ENCODE measurements at places on chromosomes 7 and 10.

GRCh38 chr7:139750459-139751095 is 27.2 kb downstream of the HIPK2 start:
- DNase-seq: no peak

GRCh38 chr7:112898432-112899290 is 108.5 kb upstream of the TMEM168 start:
- DNase-seq: peak; percentile 46

GRCh38 chr7:20352573-20353306 is 22.0 kb downstream of the ITGB8 start:
- no peak for DNase-seq

DNA sequence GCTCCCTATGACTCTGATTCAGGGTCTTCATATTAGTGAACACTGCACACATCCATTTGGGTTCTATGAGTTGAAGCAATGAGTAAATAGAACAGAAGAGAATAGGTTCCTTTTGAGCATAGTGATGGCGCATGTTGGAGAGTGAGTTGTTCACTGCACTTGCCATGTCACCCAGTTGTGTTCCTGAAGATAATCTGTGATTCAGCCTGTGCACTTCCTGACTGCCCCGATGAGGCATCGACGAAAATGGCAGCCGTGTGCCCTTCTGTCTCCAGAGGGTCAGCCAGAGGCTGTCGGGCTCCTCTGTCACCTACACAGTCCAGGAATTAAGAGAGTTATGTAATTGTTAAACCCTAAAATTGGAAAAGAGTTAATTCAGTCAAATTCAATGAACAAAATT is 94.7 kb downstream of the GALNT11 start:
- DNase-seq: no peak

All from kidney (tissue), 22 donors.